ENCODE measurements at places on chromosomes 5 and 9.

DNA sequence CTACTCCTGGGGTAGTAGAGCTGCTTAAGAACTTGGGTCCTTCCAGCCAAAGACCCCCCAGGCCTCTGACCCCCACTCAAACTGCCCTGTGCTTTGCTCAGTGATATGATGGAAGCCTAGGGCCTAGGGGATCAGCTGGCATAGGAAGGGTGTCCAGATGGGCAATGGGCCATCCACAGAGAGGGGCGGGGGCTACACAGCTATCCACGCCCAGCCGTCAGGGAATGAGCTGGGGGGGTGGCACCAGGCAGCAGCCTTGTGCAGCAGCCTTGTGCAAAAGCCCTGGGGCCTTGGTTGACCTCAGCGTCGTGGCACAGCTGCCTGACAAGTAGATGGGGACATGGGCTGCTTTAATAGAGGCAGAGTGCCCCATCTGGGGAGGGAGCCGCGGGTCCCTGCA, 43.2 kb downstream of the DAB2IP start:
- no peak for DNase-seq

DNA sequence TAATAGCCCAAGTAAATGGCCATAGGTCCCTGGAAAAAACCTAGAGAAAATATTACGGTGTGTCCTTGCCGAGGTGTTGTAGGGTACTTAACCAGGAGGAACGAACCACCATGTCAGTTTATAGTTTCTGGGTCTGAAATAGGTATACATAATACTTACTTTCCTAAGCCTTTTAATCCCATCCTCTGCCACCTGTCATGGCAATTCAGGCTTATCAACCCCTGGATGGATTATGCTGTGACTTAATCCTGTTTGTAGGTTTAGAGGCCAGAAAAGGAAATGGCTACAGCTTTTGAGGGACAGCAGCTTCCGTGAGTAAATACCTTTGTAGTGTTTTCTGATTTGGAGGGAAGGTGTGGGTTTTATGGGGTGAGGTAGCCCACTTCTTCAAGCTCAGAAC, 89.1 kb upstream of the PTPRD start:
- no peak for DNase-seq

DNA sequence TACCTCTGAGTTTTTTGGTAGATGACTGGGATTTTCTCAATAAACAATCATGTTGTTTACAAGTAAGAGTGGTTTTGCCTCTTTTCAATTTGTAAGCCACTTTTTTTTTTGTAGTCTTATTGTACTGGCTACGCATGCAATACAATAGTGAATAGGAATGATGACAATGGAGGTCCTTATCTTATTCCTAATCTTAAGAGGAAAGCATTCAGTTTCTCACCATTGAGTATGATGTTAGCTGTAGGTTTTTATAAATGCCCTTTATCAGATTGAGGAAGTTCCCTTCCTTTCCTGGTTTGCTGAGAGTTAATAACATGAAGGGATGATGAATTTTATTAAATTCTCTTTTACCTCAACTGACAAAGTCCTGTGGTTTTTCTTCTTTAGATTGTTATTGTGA, 155.2 kb downstream of the ADAMTSL1 start:
- DNase-seq, result no peak

DNA sequence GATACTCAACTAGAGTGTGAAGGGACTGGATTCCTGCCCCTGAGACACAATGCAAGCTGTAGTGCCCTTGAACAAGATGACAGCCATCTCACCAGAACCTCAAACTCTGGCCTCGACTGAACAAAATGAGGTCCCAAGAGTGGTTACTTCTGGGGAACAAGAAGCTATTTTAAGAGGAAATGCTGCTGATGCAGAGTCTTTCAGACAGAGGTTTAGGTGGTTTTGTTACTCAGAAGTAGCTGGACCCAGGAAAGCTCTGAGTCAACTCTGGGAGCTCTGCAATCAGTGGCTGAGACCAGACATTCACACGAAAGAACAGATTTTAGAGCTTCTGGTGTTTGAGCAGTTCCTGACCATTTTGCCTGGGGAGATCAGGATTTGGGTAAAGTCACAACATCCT, 2.4 kb downstream of the ZNF483 start:
- DNase-seq, result peak; percentile 5

DNA sequence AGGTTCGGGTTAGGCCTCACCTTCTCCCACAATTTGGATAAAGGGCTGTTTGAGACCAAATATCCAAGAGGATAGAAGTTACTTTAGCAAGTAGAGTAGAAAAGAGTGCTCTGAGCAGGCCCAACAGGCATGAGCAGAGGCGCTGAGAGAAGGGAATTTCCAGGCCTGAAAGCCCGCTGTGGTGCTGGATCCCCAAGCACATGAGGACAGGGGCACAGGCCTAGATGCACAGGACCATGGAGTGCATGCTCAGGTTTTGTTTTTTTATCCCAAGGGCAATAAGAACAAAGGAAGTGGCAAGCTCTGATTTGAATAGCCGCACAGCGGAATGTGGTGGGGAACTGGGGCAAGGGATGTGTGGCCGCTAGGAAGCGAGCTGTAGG, 33.3 kb downstream of the OSMR start:
- DNase-seq, result no peak

DNA sequence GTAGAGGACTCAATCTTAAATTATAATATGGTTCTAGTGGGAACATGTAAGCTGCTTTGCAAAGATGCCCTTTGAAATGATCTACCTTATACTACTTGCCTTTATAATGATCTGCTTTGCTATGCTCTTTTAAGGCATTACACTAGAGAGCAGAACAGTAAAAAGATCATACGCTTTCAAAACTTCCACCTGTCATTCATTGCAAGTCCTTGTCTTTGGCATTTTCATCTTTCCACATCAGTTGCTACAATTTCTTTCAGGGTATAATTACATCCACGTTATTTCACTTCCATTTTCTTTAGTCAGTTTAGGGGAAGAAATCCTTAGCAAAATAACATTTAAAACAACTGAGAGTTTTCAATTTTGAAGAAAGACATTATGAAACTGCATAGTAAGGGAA, 80.3 kb downstream of the ACTBL2 start:
- DNase-seq, result no peak

DNA sequence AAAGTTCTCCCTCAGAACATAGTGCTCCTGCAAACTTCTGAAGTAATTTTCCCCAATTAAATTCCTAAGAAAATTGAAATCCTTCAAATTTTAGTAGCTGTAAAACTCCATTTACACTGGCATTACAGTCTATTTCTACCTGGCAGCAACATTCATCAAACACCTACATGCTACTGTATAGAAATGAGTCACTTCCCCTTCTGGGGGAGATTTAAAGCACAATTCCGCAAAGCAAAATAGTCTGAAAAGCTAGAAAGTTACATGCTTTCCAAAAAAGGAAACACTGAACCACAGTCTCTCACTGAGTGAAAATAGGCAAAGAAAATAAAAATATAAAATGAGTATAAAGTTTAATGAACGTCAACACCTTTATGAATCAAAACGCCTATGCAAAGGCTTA, 43.3 kb downstream of the MCTP1 start:
- DNase-seq, result no peak

- no peak for DNase-seq
Measured at GRCh38 chr5:1169211-1170115, 31.9 kb upstream of the SLC6A19 start.

- DNase-seq, result peak; percentile 42
Measured at GRCh38 chr5:74895906-74896305, 29.7 kb upstream of the FAM169A start.

DNA sequence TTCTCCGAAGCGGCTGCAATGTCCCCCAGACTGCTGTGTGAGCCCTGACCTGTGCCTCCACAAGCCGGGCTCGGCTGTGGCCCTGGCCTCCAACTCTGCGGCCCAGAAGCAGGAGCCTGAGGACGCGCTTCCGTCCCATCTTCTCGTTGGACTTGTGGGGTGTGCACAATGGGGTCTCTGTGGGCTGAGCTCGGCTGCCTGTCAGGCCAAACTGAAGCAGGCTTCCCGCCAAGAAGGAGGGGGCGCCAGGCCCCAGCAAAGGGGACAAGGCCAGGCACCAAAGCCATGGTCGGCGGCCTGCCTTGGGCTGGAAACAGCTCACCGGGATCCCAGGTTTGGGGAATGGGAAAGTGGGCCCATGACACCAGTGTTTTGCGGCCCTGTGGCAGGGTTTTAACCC, 4.1 kb downstream of the NOTCH1 start:
- DNase-seq, result no peak

DNA sequence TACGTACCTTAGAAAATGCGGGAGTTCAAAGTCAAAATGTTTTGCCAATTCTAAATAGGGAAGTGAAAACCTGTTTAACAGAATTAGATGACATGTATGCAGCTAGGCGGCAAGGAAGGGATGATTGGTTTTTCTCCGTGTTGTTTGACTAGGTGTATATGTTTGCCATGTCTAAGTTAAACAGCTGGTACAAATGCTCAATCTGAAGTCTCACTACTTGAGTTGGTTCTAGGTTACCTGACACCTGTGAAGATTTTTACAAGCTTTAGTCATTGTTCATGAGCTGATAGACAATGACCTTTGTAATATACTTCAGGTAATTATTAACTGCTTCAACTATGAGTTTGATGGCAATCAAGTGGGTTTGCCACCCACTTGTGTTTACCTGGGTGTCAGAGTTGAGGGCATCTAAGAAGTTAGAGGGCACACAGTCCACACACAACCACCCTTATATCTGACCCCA, 74.3 kb downstream of the SLC44A1 start:
- DNase-seq, result no peak

- DNase-seq, result no peak
Measured at GRCh38 chr5:2017540-2018389, 135.0 kb upstream of the IRX4 start.

DNA sequence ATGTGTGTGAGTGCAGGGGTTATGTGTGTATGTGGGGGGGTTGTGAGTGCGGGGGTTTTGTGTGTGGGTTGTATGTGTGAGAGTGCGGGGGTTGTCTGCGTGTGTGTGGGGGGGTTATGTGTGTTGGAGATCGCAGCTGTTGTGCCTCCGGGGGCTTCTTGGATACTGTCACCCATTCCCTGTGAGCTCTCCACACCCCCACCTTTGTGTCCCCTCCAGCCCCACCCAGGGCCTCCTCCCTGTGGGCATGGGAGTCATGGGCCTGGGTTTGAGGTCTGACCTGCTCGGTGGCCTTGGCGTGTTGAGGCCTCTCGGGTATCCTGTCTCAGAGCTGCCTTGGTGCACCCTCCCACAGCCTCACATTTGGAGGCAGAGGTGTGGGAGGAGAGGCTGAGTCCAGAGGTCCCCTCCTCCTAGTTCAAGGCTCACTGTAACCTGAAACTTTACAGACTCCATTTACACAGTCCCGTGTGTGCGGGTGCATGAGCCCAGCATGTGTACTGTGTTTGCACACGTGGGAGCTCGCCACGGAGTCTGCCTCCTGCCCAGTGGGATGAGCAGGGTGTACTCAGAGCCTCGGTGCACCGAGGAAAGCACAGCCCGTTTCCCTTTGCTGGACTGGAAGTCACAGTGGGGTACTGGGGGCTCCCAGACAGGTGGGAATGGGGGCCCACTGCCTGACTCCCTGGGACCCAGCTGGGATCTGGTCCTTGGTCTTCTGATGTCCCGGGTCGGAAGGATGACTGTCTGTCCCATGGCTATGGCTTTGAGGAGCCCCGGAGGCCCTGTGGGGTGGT, 43.4 kb downstream of the RXRA start:
- no peak for DNase-seq

- no peak for DNase-seq
Measured at GRCh38 chr5:67292201-67292940, 95.8 kb upstream of the CD180 start.

GRCh38 chr9:119372951-119373350, 3.7 kb upstream of the BRINP1 start:
- no peak for DNase-seq

DNA sequence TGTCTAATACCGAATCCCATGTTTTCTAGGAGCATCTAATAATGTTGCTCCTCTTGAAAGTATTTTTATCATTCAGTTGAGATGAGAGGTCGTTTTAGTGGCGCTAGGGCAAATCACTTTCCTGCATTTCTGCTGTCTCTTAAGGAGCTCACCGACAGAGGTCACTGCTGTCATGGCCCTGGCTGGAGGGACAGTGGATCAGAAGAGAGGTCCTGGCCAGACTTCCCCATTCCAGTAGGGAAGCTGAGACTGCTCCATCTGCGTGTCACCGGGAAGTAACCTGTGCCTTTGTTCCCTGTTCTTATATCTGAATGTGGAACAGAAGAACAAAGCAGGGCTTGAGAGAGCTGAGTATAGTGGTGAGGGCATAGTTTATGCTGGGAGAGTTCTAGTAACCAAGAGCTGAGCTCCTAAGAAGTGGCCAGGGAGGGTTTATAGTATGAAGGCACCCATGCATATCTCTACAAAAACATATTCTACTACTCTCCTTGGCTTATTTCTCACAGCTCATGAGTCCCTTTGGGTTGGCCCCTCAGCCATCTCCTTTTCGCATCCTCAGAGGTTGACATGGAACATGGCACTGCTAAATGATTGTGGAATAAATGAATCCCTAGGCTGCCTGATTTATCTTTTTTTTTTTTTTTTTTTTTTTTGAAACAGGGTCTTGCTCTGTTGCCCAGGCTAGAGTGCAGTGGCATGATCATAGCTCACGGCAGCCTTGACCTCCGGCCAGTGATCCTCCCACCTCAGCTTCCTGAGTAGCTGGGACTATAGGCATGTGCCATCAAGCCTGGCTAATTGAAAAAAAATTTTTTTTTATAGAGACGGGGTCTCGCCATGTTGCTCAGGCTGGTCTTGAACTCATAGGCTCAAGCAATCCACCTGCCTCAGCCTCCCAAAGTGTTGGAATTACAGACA, 27.2 kb downstream of the ATP6V0E1 start:
- no peak for DNase-seq

- DNase-seq, result no peak
Measured at GRCh38 chr5:106134549-106134948, 1536.2 kb downstream of the EFNA5 start.

DNA sequence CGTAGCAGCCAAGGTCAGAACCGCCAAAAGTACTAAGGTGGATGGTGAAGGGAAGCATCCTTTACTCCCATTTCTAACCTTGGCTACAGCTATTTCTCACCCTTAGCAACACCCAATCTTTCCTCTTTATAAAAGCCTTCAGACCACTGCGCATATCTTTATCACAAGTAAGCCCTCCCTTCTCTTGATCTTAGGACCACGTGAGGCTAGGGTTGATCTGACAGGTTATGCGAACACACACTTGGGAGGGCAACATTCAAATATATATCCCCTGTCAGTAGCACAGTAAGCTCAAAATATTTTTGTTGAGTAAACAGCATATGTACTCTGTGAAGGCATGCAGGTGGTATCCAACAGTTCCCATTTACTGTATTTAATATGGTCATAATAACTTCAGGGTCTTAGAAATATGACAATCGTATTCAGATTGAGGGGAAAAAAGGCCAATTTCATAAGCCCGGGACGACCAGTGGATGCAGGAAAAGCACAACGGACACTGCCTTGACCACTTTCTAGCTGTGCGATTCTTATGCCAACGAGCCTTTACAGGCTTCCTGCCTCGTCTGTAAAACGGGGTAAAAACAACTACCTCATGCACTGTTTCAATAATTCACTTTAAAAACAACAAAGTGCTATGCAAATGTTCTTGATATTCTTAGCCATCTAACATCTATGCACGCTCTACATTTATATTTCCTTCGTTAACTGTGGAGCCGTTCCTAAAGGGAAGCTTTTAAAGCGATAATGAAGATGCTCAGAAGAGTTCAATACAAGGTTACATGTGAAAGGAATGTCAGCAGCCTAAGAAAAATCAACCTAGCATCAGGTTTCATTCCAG, 1.3 kb downstream of the ARSB start:
- DNase-seq, result no peak

GRCh38 chr5:96007051-96007450, 45.4 kb upstream of the ELL2 start:
- no peak for DNase-seq
